NCI-H226 (cell line): ENCODE measurements at places on chromosomes 16 and 17.

DNA sequence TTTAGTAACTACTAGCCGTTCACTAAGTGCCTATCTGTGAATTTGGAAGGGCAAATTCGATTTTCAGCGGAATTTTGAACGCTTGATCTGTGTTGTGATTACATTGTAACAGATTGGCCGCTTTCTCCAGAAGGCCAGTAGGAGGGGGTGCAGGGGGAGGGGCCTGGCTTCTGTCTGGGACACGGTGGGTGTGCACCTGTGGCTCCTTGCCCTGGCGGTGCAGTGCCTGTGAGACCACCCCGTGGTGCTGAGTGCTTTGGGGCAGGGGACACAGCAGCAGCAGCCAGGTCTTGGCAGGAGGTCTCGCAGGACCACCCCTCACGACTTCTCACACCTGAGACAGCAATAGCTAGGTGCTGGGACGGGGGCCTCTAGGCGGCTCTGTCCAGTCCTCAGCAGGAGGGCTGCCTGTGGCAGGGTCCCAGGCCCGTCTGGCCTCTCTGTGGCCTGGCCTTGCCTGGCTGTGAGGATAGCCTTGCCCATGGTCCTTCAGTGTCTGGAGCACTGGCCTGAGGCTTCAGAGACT is 1.8 kb downstream of the UBE2I start:
- DNase-seq = no peak

- no peak for DNase-seq
Observed at GRCh38 chr17:68401288-68401687, 56.0 kb downstream of the WIPI1 start.

GRCh38 chr16:56948234-56948633 is 13.5 kb upstream of the CETP start:
- no peak for DNase-seq

DNA sequence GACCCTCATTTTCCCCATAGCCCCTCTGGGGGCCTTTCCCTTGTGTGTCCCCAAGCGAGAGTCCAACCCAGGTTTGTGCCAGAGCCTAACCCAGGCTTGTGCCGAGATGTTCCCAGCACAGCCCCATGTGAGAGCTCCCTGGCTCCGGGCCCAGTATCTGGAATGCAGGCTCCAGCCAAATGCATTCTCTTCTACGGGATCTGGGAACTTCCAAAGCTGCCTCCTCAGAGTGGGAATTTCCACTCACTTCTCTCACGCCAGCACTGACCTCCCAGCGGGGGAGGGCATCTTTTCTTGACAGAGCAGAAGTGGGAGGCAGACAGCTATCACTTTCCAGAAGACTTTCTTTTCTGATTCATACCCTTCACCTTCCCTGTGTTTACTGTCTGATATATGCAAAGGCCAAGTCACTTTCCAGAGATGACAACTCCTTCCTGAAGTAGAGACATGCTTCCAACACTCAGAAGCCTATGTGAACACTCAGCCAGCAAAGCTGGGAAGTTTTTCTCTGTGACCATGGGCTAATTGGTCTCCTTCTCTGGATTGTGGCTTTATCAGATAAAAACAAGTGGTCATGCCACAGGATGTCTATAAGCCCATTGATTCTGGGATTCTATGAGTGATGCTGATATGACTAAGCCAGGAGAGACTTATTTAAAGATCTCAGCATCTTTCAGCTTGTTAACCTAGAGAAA is 2.5 kb upstream of the CCL2 start:
- DNase-seq = peak; percentile 98

DNA sequence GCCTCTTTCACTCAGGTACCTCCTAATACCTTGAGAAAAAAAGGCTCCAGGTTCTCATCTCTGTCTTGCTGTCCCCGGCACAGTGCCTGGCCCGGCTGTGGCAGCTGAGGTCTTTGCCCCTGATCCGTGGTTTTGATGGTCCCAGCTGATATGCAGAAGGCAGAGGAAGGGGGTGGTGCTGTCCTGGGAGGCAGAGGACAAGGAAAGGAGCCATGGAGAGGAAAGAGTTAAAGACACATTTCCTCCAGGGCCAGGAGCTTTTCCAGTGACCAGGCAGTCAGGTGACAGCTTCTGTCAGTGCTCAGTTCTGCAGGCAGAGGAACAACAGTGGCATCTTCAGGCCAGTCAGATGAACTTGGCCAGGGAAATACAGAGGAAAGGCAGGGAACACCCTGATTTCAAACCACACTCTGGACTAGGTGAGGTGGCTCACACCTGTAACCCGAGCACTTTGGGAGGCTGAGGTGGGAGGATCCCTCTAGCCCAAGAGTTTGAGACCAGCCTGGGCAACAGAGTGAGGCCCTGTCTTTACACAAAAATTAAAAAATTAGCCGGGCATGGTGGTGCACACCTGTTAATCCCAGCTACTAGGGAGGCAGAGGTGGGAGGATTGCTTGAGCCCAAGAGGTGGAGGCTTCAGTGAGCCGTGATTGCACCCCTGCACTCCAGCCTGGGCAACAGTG is 3.3 kb upstream of the COG1 start:
- peak; percentile 47 for DNase-seq

- no peak for DNase-seq
Observed at GRCh38 chr16:57335366-57335765, 23.2 kb upstream of the CCL22 start.

- DNase-seq = no peak
Observed at GRCh38 chr16:63292036-63292435, 1255.8 kb upstream of the CDH8 start.

- DNase-seq = peak; percentile 85
Observed at GRCh38 chr17:63961355-63962212, 11.1 kb downstream of the SCN4A start.

DNA sequence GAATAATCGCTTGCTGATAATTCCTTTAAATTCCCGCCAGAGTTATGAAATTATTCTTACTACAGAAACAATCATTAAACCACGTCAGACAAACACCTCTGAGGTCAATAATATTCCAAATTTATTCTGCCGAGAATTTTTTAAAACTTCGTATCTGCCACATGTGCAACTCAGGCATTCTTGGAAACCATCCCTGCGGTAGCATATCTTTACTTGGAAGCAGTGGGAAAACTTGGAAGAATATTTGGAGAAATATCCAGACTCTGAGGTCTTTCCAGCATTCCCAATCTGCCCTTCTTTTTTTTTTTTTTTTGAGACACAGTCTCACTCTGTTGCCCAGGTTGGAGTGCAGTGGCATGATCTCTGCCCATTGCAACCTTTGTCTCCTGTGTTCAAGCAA is 2.0 kb upstream of the CCL11 start:
- no peak for DNase-seq

- no peak for DNase-seq
Observed at GRCh38 chr16:58243528-58244004, 45.7 kb upstream of the CSNK2A2 start.
